ENCODE measurements at places on chromosomes 12 and 14.

GRCh38 chr12:56143217-56143616 lies 9.2 kb upstream of the MYL6B start:
- no peak for DNase-seq

- peak; percentile 75 for DNase-seq
These were observed 14.8 kb upstream of the EID3 start for GRCh38 chr12:104288635-104289274.

DNA sequence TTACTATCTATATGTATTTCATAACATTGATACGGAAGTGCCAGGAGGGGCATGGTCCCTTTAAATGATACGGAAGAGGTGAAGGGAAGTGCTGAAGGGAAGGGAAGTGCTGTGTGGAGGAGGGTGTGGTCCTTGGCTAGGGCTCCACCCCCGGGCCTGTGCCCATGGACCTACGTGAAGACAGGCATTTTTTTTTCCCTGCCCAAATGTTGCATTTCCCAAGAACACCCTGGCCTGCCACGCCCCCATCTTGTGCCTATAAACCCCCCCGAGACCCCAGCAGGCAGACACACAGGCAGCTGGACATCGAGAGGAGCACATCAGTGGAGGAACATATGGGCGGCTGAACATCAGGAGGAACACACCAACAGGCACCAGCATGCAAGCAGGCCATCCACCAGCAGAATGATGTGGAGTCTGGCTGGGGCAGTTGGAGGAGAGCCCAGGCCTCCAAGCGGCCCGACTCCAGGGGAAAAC lies 134.1 kb downstream of the SLC41A2 start:
- DNase-seq = no peak

DNA sequence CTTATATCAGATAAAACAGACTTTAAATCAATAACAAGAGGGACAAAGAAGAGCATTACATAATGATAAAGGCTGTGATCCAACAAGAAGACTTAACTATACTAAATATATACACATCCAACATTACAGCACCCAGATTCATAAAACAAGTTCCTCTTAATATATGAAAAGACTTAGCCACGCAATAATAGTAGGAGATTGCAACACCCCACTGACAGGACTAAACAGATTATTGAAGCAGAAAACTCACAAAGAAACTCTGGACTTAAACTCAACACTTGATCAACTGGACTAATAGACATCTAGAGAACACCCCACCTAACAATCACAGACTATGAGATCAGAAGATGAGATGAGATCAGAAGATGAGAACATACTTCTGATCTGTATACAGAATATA lies 5.7 kb upstream of the CLEC14A start:
- DNase-seq = no peak

DNA sequence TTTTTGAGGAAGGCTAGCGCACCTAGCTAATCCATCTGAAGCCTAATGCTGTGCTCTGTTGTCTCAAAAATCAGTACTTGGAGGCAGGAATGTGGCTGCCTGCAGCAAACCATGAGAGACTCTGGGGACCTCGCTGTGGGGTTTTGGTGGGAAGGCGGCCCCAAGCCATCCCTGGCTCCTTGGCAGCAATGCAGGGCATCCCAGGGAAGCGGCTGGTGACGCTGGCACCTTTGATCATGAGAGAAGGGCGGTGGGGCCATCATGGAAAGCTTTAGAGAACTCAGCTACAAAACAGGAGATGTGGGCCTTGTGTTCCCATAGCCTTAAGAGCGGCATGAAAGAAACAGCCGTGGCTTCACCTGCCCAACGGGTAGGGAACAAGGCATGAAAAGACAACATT lies 101.1 kb upstream of the SFSWAP start:
- DNase-seq = no peak

- no peak for DNase-seq
These were observed 10.4 kb downstream of the APPL2 start for GRCh38 chr12:105225505-105226015.

GRCh38 chr12:97513950-97514349 lies 51.3 kb downstream of the RMST start:
- DNase-seq = no peak

DNA sequence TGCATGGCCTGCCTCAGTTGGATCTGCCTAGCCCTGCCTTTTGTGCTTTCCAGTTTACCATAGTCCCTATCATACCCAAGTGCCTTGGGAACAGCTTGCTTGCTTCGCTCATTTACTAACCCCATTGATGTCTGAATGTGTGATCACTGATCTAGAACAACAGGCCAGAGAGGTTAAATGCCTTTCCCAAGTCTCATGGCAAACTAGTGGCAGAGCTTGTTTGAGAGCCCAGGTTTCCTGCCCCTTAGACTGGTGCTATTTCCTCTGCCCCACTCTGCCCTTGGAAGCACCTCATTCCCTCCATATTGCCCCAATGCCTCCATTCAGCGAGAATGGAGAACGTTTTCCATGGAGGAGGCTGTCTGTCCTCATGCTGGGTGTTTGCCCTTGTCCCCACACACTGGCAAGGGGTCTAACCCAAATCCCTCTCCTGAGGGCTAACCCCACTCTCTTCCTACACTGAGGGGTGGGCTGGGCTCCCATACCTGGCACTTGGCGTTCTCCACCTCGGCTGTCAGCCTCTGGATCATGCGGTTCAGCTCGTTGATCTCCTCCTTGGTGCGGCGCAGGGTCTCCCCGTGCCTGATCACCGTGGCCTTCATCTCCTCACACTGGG lies 19.8 kb downstream of the KRT7 start:
- no peak for DNase-seq

- no peak for DNase-seq
These were observed 584.1 kb downstream of the VRK1 start for GRCh38 chr14:97381309-97381708.

DNA sequence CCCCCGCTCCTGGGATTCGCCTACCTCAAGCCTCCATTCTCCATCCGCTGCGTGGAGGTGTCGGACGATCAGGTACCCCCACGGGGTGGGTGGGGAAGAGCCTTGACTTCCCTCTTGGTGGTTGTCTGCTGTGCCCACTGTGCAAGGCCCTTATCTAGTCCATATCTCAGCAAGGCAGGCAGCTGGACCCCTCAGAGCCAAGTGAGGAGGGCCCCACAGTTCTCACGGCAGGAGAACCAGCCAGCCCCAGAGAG lies 39.9 kb downstream of the MMAB start:
- DNase-seq = no peak

- DNase-seq = no peak
These were observed 41.1 kb downstream of the CYP46A1 start for GRCh38 chr14:99724939-99725773.

- DNase-seq = no peak
These were observed at the start of gene MSI1 for GRCh38 chr12:120368789-120369602. Gene MSI1, minus strand, starts transcription at chr12:120369164. Its CDS starts 73 bp downstream, at chr12:120369091.

GRCh38 chr14:94122438-94122837 lies 7.0 kb downstream of the IFI27L2 start:
- no peak for DNase-seq

DNA sequence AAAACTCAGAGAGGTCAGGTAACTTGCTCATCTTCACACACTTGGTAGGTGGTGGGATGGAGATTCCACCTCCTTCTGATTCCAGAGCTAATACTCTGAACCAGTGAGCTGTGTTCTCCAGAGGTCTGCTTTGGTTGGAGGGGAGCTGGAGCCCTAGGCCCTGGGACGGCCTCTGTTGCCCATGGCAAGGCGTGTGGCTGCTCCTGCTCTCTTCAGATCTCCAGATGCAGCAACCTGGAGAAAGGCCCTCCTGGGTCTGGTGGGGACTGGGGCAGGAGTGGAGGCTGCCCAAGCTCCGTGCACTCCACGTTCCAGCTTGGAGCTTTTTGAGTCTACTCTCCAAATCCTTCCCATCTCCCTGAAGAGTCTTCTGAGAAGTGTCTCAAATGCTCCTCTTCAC lies 10.7 kb downstream of the CCND2 start:
- DNase-seq = no peak

- DNase-seq = no peak
These were observed 920.1 kb downstream of the FLRT2 start for GRCh38 chr14:86450085-86450484.

DNA sequence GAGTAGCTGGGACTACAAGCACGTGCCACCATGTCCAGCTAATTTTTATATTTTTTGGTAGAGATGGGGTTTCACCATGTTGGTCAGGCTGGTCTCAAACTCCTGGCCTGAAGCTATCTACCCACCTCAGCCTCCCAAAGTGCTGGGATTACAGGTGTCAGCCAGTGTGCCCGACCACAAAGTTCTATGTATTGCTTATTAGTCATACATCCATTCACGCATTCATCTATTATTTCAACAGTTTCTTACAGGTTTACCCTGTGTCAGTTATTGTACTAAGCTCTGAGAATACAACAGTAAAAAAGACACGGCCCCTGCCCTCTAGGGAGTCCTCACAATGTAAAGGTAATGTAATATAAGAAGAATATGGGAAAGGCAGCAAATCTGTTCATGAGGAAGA lies 188.9 kb upstream of the BTG1 start:
- DNase-seq = no peak

DNA sequence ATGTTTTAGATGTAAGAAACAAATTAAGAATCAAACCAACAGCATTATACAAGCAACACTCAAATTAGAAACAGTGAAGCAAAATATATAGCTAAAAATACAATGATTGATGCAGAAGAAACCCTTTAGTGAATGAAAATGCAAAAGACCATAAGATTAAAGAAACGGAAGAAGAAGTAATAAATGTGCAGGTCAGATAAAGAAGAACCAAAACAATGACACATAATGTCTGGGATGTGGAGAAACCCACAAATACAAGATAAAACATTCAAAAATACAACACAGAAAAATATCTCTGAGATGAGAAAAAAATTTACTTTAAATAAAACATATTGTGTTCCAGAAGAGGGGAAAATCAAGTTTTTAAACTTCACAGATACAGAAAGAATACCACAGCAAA lies 73.4 kb upstream of the AVPR1A start:
- DNase-seq = no peak

DNA sequence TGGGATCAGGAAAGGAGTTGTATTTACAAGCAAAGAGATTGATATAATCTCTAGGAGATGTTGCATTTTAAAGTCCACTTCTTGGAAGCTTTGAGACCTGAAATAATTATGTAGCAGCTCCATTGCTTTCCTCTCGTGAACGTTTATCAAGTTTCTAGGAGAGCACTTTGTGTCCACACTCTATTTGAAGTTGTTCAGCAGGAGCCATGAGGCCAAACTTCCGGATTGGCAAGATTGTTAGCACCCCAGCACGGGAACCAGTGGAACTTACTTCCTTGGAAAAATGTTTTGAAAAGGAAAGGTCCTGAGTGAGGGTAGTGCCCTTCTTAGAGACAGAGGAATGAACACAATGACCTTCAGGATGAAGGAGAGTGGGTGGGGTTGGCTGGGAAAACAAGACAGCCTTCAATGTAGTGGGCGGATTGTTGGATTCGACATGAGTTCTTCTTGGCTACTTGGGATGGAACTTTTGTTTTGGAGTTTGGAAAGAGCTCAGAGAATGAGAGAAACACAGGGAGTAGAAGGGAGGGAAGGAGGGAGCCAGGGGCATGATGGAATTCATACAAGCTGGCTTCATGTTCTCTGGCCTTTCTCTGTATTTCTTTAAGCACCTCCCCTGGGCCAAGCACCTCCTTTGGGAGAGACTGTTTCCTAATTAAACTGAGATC lies 23.8 kb upstream of the CISTR start:
- DNase-seq = no peak

GRCh38 chr12:42097971-42098370 lies 46.7 kb downstream of the GXYLT1 start:
- DNase-seq = peak; percentile 4

GRCh38 chr12:26465419-26466097 lies 270.2 kb downstream of the SSPN start:
- DNase-seq = no peak

DNA sequence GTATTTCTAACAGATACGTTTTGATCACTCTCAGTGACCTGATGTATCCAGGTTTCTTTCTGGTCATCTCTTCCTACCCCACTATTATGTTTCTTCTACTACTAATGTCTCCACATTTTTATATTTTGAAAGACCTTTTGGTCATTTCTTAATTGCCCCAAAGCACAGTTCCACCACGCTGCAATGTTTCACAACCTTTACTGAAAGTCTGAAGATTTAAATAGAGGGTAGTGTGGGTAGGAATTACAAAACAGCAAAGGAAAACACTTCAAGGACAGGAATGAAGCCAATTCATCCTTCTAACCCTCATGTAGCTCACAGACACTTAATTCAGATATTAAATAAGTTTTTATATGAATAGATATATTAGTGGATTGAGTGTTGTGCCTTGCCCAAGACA lies 36.1 kb upstream of the SLC16A7 start:
- no peak for DNase-seq

DNA sequence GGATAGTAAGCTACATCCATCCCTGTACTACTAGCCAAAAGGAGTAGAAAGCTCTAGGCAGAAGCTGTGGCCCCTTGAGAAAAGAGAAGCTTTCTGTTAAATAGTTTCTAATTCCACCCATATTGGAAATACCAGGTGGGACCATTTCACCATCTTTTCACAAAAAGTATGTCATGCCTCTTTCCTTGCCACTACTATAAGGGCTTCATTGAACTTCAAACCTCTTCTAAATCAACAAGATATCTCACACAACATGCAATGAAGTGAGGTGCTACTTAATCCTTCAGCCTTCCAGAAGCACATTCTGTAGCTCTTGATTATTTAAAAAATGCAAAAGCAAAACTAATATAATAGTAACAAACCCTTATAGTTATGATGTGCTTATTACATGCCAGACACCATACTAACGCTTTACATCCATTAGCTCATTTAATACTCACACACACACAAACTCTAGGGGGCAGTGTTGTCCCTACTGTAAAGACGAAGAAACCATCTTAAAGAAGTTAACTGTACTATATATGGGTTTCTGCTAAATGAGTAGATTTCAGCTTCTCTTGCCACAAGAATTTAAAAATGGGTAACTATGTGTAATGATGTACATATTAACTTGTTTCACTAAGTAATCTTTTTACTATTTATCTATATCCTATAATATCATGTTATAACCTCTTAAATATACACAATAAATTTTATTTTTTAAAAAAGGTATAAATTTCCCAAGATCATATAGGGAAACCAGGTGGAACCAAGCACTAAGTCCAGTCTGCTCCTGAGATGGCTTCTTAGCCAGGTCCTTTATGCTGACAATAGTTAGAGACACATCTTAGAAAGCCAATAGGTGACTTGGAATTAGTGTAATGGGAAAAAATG lies 124.4 kb downstream of the RPS29 start:
- DNase-seq = peak; percentile 64

GRCh38 chr12:1091350-1091749 lies 100.3 kb downstream of the ERC1 start:
- DNase-seq = no peak

- DNase-seq = no peak
These were observed 184.7 kb downstream of the PIWIL1 start for GRCh38 chr12:130522244-130522834.

DNA sequence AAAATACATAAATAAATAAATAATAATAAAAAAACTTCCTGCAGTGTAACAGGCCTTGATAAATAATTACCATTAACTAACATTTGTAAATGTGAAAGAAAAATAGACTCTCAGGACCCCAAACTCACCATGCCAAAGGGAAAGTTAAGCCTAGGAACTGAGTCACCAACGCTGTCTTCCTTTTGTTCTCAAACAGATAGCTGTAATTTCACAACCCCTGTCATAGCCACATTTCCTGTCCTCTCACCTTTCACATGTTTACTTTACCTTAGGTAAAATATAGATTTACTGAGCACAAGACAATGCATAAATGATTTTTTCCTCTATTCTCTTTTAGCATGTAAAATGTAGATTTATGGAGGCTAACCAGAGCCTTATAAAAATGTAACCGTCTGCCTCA lies 35.9 kb upstream of the CHST11 start:
- no peak for DNase-seq
